Type B pancreatic cell (in vitro differentiated cells): ENCODE measurements at places on chromosomes 4 and X.

DNA sequence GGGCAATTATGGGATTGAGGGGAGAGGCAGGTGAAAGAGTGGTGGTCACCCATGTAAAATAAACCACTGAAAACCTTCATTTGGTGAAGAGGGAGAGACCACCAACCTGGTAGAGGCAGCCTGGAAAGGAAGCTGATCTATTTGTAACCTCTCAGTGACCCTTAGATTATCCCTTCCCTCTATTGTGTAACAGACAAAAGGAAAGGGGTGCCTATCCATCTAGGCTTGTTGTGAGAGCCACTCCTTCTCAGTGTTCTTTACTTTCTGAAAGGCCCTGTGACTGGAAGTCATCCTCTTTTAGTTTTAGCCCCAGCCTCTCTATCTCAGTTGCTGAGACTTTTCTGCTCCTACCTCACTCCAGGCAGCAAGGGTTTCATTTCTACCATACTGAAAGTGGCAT lies 142.4 kb downstream of the TMEM164 start:
- DNase-seq: no peak

DNA sequence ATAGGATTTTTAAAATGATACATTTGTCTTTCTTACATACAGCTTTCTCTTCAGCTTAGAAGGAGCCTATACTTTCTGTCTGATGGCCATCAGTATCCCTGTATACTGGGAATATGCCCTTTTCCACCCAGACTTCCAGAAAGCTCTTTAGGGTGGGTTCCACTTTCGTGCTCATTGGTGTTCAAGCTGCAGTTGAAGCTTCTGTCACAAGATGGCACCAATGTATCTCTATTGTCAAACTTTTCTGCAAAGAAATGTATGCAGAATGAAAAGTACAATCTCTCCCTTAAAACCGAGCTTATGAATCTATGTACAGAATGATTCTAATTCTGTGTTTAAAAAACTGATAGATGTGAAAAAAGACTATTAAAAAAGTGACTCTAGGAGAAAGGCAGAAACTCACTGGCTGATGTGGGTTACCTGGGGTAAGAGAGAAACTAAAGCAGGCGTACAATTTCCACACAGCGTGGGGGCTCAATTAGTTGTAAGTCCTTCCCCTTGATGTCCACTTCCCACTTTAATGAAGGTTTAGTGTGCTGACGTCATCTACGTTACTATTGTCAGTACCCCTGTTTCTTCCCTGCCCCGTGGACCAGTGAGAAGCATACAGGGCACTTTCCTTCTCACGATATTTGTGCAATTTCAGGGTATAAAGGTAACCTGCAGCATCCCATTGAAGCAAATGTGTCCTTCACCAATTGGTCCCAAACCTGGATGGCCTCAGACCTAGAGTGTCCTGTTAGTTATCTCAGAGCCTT lies 57.3 kb upstream of the TCEAL2 start:
- no peak for DNase-seq

- DNase-seq: no peak
Measured at GRCh38 chr4:124803641-124804040, 91.1 kb upstream of the ANKRD50 start.

DNA sequence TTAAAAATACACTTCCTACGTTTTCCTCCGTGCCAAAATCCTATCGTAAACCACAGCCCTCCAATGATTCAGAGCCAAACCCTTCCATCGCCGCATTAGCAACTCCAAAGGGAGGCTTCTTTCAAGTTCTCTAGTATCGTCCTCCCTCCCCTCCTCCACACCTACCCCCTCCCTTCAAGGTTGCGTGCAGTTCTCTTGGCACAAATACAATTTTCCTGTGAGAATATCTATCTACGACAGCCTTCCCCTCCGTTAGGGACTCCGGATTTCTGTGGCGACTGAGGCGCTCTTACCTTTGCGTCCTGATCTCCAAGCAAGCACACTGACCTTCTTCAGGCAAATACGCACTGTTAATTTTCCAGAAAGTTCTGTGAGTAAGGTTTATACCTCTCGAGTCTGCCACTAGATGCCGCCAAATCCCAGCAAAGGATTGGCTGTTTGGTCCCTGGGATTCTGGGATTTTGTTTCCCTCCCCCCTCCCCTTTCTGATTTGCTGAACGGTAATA lies 1.2 kb upstream of the MORF4L2 start:
- DNase-seq: no peak

DNA sequence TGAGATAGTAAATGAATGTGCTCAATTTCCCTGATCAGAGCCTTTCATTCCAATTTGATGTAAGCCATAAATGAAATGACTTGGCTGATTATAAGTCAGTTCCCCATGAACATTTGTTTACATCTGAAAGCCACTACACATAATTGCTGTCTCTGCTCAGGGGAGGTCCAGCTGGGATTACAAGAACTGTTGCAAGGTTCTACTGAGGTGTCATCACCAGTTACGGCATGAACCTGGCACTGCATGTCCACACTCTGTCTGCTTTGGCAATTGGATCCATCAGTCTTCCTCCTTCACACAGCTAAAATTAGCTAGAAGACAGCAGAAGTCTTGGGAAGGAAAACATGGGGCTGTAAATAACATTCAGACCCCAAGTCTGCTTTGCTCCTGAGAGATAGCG lies 12.8 kb upstream of the MBNL3 start:
- DNase-seq: no peak

GRCh38 chrX:51496501-51497291 lies at the start of gene NUDT11:
Gene NUDT11 (minus strand): TSS chrX:51496592. CDS start chrX:51496444, 148 bp downstream.
- peak; percentile 84 for DNase-seq

- no peak for DNase-seq
Measured at GRCh38 chrX:132591719-132592275, 103.0 kb upstream of the MBNL3 start.

- no peak for DNase-seq
Measured at GRCh38 chr4:85728464-85728863, 253.5 kb downstream of the ARHGAP24 start.

GRCh38 chr4:185464887-185465286 lies 6.6 kb downstream of the CCDC110 start:
- no peak for DNase-seq

- no peak for DNase-seq
Measured at GRCh38 chrX:129759576-129760061, 20.1 kb upstream of the SASH3 start.

- no peak for DNase-seq
Measured at GRCh38 chrX:34509394-34509793, 147.7 kb downstream of the TMEM47 start.

GRCh38 chr4:78288327-78288726 lies 231.2 kb downstream of the FRAS1 start:
- no peak for DNase-seq

- DNase-seq: no peak
Measured at GRCh38 chrX:70402721-70403120, 20.4 kb upstream of the GDPD2 start.

DNA sequence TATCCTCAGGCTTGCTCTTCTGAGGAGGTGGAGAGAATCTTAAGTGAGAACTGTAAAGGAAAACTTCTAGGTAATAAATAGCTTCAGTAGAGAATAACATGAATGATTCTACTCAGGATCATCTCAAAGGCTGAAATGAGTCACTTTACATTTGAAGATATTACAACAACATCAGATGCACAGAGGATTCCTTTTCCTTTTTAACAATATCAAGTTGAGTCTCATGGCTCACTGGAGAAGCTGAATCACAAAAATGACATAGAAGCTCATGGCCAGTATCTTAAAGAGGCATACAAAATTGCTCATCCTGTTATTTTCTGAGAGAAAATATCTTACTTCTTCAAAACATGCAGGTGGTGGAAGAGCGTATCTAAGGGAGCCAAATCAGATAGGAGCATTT lies 72.5 kb upstream of the EMCN start:
- DNase-seq: no peak

DNA sequence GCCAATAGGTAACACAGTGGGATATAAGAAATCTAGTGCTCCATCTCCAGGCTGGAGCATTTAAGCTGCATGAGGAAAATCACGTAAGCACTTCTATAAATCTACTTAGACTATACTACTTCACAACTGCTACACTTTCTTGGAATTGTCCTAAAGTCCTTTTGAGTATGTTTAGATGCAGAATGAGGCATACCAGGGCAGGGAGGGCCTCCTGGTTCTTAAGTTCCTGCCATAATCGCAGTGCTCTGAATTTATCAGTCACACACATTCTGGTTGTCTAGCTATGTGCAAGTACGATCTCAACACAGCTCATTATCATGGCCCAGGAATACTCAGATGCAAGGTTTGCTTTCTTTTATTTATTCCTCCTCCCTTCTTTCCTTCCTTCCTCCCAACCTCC lies 130.3 kb downstream of the GUCY2F start:
- no peak for DNase-seq
